A549 treated with ZK216348 at 1 μM for 4 hours (cell line): ENCODE measurements at places on chromosomes 7 and 10. TPM values are rescaled to one million over a fixed set of nuclear protein-coding genes. Genes with fewer than 3 reads are reported as not detected.

CTAGE4 gene
- total RNA-seq, result not detected in 5 replicates

ARHGEF35 gene
- 0.15 to 0.51 TPM (median 0.33 TPM) in 5 replicates for total RNA-seq

AGAP9 gene
- 8.5 to 11.5 TPM (median 11.0 TPM) in 5 replicates for total RNA-seq

TET1 gene
- total RNA-seq, result 0.26 to 0.64 TPM (median 0.58 TPM) in 5 replicates

GRID1 gene
- 0.11 to 0.41 TPM (median 0.20 TPM) in 4 of 5 replicates, not detected in the other for total RNA-seq

CLRN3 gene
- total RNA-seq, result not detected in 5 replicates

HMX3 gene
- total RNA-seq, result 0.14 TPM in 1 of 5 replicates, not detected in the others

DPY19L1 gene
- total RNA-seq, result 25.6 to 54.0 TPM (median 45.7 TPM) in 5 replicates

FAM131B gene
- 0.20 to 0.62 TPM (median 0.46 TPM) in 5 replicates for total RNA-seq

DRGX gene
- total RNA-seq, result not detected in 5 replicates

C10orf67 gene
- total RNA-seq, result 0.06 TPM in 1 of 5 replicates, not detected in the others

ZNF655 gene
- 47.7 to 58.6 TPM (median 53.0 TPM) in 5 replicates for total RNA-seq

GPR37 gene
- 0.45 to 0.89 TPM (median 0.64 TPM) in 5 replicates for total RNA-seq

CTTNBP2 gene
- 0.34 to 0.90 TPM (median 0.44 TPM) in 5 replicates for total RNA-seq

PNLIPRP1 gene
- not detected in 5 replicates for total RNA-seq

TMEM213 gene
- not detected in 5 replicates for total RNA-seq

NIPSNAP2 gene
- total RNA-seq, result 32.6 to 60.1 TPM (median 47.2 TPM) in 5 replicates

BICC1 gene
- total RNA-seq, result 14.9 to 23.2 TPM (median 20.5 TPM) in 5 replicates

COL26A1 gene
- 0.18 to 0.62 TPM (median 0.44 TPM) in 5 replicates for total RNA-seq

GNGT1 gene
- total RNA-seq, result not detected in 5 replicates

GPR15LG gene
- total RNA-seq, result not detected in 5 replicates

SLC29A4 gene
- 8.3 to 18.5 TPM (median 14.3 TPM) in 5 replicates for total RNA-seq

LRRC61 gene
- 0.09 to 0.17 TPM (median 0.14 TPM) in 4 of 5 replicates, not detected in the other for total RNA-seq

CPVL gene
- 0.20 to 0.86 TPM (median 0.41 TPM) in 4 of 5 replicates, not detected in the other for total RNA-seq

UCN3 gene
- not detected in 5 replicates for total RNA-seq

FAM180A gene
- not detected in 5 replicates for total RNA-seq

TFEC gene
- 0.16 TPM in 1 of 5 replicates, not detected in the others for total RNA-seq

ZNF425 gene
- total RNA-seq, result 1.3 to 1.9 TPM (median 1.5 TPM) in 5 replicates

OR2A7 gene
- not detected in 5 replicates for total RNA-seq

ALDH18A1 gene
- total RNA-seq, result 46.7 to 51.7 TPM (median 48.7 TPM) in 5 replicates
